ENCODE measurements at places on chromosomes 4 and X.

GRCh38 chrX:39203427-39203826 is 402.2 kb downstream of the MID1IP1 start:
- no peak for DNase-seq

GRCh38 chr4:121073004-121073435 is 685 bp upstream of the NDNF start:
- DNase-seq = no peak

DNA sequence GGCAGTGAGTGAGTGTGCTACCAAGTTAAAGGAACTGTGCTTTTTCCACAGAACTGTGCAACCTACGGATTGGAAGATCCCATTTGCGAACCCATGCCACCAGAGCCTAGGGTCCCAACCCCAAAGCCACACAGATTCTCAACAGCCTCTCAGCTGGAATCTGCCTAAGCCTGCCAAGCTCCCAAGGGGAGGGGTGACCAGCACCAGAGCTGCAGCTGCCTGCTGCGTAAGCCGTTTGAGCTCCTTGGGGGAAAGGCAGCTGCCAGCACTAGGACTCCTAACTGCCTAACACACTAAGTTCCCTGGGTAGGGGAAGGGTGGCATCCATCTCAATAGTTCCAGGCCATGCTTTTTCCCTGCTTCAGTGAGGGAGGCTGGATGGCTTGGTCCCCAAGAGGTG is 738.1 kb upstream of the PRKX start:
- no peak for DNase-seq

DNA sequence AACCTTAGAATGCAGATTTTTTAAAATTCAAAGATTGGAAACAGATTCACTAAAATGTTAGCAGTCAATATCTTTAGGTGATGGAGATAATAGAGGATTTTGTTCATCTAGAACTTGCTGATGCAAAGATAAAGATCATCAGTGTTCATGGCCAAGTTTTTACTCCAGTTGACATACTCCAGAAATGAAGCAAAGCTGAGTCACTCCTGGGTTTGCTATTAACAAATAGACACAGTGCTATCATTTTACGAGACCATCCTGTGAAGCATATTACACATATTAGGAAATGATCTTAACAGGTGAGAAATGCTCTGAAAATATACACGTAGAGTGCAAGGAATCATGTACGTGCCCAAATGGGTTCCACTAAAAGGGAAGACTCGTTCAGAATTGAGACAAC is 170.6 kb upstream of the FAM9B start:
- DNase-seq = peak; percentile 22

DNA sequence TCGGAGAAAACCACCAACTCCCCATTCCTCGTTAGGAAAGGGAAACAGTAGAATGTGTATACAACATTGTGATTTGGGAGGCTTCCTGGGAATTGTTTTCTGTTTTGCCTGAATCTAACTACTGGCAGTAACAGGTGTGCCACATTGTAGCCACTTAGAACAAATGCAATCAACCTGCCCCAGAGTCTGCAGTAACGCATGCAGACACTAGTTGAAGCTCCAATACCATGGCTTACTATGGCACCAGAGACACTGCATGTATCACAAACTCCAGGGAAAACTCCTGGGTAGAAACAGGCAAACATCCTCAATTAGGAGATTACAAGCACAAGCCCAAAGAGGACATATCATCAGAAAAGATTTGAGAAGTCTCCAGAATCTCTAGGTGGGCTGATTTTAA is 154.2 kb upstream of the NEIL3 start:
- peak; percentile 1 for DNase-seq

DNA sequence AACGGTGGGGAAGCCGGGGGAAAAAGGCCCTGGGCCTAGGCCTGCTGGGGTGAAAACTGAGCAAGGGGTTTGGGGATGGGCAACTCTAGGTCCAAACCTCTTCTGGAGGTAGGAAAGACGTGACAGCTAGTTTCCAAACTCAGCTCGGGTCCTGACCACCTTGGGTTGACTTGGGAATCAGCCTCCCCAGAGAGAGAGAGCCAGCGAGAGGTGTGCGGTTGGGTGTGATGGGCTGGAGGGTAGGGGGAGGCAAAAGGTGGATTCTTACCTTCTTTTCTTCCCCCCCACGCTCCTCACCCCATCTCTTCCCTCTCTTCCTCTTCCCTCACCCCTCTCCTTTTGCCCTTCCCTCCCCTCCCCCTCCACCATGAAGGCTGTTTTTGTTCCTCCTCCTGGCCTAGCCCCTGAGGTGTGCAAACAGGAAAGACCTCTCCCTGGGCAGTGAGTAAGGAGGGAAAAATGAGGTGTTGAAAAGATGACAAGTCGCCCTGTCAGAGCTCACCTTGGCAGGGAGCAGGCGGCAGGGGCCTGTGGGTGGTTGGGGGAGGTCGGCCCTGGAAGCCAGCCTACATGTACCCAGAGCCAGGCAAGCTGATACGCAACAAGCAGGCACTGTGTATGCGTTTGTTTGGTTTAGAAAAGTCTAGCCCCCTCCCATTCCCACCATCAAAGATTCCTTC is 14.8 kb downstream of the PJA1 start:
- peak; percentile 61 for DNase-seq

GRCh38 chr4:47485768-47486167 is 693 bp downstream of the ATP10D start:
- DNase-seq = peak; percentile 29

DNA sequence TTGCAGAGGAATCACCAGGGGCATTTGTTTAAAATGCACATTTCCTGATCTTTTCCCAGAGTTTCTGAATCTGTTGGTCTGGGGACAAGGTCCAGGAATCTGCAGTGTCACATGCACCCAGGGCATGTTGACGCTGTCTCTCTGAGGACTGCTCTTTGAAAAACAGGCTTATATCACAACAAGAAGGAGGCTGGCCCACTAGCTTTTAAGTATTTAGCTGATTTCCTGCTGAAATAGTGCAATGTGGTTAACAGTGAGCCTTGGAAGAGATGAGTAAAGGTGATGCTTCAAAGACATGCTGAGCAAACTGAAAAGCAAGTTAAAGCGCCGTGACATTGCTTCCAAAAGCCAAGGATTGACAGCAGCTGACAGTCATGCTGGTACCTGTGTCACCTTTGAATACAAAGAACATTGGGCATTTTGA is 18.6 kb upstream of the SEPSECS start:
- no peak for DNase-seq

All from MCF 10A (cell line).